ENCODE measurements at places on chromosomes 16 and 17. TPM values are rescaled to one million over a fixed set of nuclear protein-coding genes. Genes with fewer than 3 reads are reported as not detected.
A peak's percentile ranks its signal among the peaks of the same experiment; 100 is the strongest.

- peak; percentile 91 for DNase-seq
- peaks cover 13% of the 10 kb centered on the region for H3K4me1 ChIP-seq
- no peaks in the 10 kb centered on the region for H3K27me3 ChIP-seq
- H3K27ac ChIP-seq = no peak overlapping the region
- peak overlapping the region; percentile 55 for H3K4me3 ChIP-seq
- no peaks in the 10 kb centered on the region for H3K36me3 ChIP-seq
These were observed 183.0 kb downstream of the FOXL1 start for GRCh38 chr16:86761111-86762031.

DNA sequence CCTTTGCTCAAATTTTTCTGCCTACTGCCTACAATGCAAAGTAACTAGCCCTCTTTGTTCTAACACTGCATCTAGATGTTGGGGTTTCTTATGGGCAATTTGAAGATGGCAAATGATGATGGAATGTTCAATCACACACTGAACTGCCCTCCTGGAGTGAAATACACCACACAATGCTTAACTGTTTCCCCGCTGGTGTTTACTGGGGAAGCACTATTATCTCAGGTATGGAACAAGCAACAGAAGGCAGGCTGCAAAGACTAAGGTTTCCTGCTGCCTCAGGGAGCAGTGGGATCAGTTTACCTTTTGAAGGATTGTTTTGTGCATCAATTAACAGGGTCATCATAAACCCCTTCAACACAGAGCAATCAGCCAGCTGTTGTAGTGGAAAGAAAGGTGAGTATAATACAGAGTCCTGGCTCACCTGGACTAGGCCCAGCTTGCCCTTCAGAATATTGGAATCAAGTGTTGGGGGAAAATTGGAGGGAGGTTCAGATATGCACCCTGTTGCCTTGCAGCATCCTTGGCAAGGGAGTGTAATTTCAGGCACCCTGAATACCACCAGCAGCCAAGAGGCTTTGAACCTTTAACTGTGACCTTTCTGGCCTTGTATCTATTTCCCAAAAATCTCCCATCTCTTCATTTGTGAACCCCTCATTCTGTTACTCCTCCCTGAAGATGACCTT is 105.4 kb upstream of the CDH11 start:
- H3K4me3 ChIP-seq = no peak overlapping the region
- H3K4me1 ChIP-seq = no peaks in the 10 kb centered on the region
- H3K36me3 ChIP-seq = no peaks in the 10 kb centered on the region
- no peak for DNase-seq
- no peaks in the 10 kb centered on the region for H3K27me3 ChIP-seq
- H3K27ac ChIP-seq = no peak overlapping the region

DNA sequence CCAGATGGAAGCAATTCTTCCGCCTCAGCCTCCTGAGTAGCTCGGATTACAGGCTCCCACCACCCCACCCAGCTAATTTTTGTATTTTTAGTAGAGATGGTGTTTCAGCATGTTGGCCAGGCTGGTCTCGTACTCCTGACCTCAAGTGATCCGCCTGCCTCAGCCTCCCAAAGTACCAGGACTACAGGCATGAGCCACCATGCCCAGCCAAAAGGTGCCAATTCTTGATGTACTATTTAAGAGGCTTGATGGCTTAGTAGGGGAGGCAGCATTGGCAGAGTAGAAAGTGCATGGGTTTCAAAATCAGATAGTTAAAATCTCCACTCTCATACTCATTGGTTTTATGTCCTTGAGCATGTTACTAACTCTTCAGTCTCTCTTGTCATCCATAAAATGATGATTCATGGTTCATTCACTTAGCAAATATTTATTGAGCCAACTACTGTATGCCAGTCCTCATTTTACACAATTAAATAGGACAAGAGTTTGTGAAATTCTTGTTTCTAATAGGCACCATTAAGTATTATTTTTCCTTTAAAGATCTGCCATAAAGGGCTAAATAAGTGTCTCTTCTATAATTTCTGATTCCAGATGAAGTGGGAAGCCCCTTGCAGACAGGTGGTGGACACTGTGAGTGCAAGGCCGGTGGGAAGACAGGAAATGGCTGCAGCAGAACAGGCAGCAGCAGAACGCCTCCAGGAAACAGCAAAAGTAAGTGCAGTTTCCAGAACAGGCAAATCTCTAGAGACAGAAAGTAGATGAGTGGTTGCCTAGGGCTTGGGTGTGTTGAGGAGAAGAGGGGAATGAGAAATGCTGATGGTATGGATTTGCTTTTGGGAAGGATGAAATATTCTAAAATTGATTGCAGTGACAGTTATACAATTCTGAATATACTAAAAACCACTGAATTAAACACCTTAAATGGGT is 8.2 kb upstream of the RPL27 start:
- H3K27ac ChIP-seq = peak overlapping the region; percentile 80
- H3K27me3 ChIP-seq = no peaks in the 10 kb centered on the region
- peaks cover 50% of the 10 kb centered on the region for H3K36me3 ChIP-seq
- DNase-seq = peak; percentile 90
- H3K4me1 ChIP-seq = peaks cover 31% of the 10 kb centered on the region

- no peaks in the 10 kb centered on the region for H3K4me1 ChIP-seq
- no peak overlapping the region for H3K4me3 ChIP-seq
- no peaks in the 10 kb centered on the region for H3K36me3 ChIP-seq
- H3K27me3 ChIP-seq = peaks cover 4% of the 10 kb centered on the region
These were observed 13.5 kb upstream of the DYNLRB2 start for GRCh38 chr16:80527297-80527696.

- DNase-seq = peak; percentile 100
- no peaks in the 10 kb centered on the region for H3K27me3 ChIP-seq
- H3K4me1 ChIP-seq = peaks cover 15% of the 10 kb centered on the region
- H3K36me3 ChIP-seq = no peaks in the 10 kb centered on the region
- H3K4me3 ChIP-seq = peak overlapping the region; percentile 52
These were observed 11.0 kb upstream of the DPEP1 start for GRCh38 chr16:89602273-89602951.

DNA sequence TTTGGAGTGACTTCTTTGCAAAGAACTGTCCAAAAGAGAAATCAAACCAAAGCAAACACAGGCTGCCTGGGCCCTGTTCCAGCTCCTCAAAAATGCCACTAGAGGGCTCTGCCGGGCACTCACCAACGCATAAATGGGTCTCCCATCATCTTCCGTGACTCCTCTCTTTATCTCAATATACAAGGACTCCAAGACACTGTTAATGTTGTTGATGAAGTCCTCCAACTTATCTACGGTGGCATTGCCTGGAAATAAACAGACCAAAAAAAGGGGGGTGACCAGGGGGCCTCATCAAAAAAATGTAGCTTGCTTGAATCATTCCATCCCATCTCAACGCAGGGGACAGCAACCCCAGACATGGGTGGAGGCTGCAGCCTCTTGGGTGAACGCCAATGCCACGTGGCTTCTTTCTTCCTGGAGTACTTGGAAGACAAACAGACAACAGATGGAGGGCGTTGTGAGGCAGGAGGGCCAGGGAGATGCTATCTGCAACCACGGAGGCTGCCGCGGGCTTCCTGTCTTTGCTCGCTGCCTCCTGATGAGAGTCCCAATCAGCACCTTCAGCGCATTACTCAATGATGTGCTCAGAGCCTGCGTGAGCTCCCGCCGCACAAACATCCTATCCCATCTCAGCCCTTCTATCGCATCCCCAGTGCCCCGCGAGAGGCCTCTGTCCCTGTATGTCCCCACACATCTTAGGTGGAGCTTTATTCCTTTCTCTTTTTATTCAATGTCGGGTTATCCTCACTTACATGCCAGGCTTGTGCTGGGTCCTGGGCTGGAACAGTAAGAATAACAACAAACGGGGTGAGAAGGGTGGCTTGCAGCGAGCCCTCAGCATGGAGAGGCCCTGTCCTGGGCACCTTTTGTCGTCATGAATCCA is 32.0 kb downstream of the KDM8 start:
- peak; percentile 84 for DNase-seq
- peaks cover 28% of the 10 kb centered on the region for H3K4me1 ChIP-seq
- H3K4me3 ChIP-seq = peak overlapping the region; percentile 11
- peaks cover 28% of the 10 kb centered on the region for H3K36me3 ChIP-seq

DNA sequence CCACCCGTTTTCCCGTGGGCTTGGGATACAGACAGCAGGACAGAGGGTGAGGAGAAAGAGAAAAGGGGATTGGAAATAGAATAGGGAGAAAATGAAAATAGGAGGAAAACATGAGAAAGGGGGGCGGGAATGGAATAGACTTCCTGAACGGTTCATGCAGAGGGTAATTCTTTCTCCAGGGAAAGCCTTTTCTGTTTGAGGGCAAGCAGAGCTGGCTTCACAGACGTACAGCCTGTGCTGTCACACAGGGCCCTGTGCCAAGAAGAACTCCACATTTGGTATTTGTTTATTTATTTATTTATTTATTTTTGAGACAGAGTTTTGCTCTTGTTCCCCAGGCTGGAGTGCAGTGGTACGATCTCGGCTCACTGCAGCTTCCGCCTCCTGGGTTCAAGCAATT is 12.0 kb downstream of the MILR1 start:
- no peak for DNase-seq
- no peak overlapping the region for H3K27ac ChIP-seq

GRCh38 chr17:50263331-50264262 is 10.7 kb upstream of the TMEM92 start:
- peak overlapping the region; percentile 46 for H3K4me3 ChIP-seq
- peaks cover 68% of the 10 kb centered on the region for H3K4me1 ChIP-seq
- no peaks in the 10 kb centered on the region for H3K36me3 ChIP-seq
- DNase-seq = peak; percentile 45
- no peak overlapping the region for H3K27ac ChIP-seq
- no peaks in the 10 kb centered on the region for H3K27me3 ChIP-seq

The SHISA9 gene
- total RNA-seq = under 0.01 TPM

The CDH13 gene
- total RNA-seq = 102 TPM
